ENCODE measurements at places on chromosomes 5 and 9.

- no peak for DNase-seq
Observed at GRCh38 chr5:178851951-178852350, 7.8 kb upstream of the ZNF354B start.

DNA sequence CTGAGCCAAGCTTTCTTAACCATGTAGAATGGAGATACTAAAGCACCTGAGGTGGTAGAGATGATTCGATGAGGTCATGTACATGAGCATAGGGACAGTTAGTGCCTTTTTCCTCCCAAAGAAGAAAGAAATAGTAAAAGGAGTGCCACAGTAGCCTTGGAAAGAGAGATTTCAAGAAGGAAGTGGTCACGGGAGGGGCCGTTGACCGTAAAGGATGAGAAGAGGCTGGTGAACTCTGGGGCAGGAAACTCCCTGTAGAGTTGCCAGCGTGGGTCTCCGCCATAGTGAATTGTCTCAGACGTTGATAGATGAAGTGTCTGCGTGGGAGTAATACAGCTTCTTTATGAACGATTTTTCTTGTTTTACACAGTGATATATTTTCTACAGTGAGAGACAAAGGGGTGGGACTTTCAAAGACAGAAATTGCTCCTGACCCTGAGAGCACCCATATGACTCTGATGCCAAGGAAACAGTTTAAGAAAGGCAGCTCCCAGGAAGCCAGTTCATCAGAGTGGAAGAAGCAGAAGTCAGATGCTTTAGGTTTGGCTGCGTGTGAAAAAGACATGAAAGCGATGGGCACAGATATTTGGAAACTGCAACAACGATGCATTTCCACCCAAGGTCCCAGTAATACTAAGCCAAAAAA is 41.3 kb downstream of the UGCG start:
- no peak for DNase-seq

DNA sequence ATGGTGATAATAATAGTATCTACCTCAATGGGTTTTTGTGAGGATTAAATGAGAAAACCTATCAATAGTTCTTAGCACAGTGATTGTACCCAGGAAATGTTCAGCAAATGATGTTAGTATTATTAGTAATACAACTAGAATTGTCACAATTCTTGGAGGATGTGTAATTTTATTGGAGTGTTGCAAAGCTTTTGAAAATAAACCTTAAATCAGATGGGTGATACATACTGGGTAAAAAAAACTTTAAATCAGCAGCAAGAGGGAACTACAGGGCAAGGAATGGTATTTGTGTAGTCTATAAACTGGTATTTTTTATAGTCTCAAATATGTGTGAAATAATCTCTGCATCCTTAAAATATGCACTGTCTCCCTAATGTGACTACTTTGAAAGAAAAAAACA is 371.6 kb downstream of the PIK3R1 start:
- DNase-seq, result no peak

- DNase-seq, result no peak
Observed at GRCh38 chr5:76269259-76269931, 133.7 kb upstream of the IQGAP2 start.

DNA sequence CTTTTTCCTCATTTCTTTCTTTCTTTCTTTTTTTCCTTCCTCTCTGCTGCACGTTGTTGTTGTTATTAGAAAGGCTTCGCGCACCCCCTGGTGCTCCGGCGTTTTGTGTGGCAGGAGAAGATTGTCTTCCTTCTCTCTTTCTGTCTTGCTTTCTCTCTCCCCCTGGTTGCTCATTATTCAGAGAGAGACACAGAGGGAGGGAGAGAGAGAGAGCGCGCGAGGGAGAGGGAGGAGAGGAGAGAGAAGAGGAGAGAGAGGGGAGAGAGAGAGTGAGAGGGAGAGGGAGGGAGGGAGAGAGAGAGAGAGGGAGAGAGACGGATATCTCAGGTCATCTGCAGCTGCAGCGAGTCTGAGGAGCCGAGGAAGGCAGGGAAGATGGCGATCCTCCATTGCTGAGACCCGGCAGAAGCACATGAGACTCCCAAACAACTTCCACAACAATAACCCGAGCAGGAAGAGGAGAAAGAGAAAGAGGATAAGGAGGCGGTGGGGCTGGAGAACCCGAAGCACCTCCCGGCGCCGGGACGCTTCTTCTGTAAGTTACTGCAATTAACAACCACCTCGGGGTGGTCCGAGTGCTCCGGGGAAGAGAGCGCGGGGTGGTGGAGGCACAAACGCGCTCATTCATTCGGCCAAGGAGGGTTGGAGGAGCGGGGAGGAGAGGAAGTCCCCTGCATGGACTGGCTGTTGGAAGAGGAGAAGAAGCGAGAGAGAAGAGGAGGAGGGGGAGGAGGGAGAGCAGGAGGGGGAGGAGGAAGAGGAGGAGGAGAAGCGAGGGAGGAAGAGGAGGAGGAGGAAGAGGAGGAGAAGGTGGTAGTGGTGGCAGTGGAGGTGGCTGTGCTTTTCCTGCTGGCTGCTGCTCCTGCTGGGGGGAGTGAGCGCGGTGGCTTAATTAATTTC is at the start of gene ZNF462:
Gene ZNF462 (plus strand): TSS at position 346 of the 900 bp plus-strand sequence. CDS start 60,218 bp downstream, outside the sequence.
- DNase-seq, result no peak

- DNase-seq, result no peak
Observed at GRCh38 chr5:39138892-39139291, 64.7 kb upstream of the RICTOR start.

DNA sequence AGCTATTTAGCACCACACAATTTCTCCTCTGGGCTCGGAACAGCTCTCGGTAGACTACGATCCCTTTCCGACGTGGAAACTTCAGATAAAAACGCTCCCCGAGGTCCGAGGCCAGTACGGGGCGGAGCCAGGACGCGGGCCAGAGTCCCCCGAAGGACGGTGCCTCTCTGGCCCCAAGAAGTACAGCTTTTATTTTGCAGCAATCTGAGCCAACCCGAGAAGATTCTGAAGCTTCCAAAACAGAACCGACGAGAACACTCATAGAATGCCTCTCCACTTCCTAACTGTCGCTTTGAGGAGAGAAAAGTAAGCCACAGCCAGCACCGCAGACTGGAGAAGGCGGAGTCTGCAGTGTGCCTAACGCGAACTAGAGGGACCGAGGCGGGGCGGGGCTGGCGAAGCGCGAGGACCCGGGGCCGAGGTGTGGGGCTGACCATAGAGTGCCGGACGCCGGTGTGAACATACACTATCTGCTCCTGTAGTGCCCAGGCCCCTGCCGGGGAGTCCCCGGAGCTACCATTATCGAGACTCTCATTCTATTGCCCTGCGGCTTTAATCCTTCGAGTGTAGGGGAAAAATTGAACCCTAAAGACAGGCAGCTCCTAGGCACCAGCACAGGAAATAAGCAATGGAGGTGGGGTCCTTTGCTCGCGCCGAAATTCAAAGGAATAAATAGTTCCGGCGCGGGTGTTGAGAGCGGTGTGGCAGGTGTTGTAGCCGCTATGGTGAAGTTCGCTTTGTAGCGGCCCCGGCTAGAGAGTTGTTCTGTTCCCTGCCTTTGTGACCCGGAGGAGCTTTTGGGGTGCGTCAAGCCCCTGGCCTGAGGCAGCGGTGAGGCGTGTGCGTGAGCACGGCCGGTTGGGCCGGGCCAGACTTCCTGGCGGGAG is at the start of gene SMC2:
Gene SMC2 (plus strand): TSS at position 663 of the 887 bp plus-strand sequence. CDS start 1,076 bp downstream, outside the sequence.
- peak; percentile 65 for DNase-seq

DNA sequence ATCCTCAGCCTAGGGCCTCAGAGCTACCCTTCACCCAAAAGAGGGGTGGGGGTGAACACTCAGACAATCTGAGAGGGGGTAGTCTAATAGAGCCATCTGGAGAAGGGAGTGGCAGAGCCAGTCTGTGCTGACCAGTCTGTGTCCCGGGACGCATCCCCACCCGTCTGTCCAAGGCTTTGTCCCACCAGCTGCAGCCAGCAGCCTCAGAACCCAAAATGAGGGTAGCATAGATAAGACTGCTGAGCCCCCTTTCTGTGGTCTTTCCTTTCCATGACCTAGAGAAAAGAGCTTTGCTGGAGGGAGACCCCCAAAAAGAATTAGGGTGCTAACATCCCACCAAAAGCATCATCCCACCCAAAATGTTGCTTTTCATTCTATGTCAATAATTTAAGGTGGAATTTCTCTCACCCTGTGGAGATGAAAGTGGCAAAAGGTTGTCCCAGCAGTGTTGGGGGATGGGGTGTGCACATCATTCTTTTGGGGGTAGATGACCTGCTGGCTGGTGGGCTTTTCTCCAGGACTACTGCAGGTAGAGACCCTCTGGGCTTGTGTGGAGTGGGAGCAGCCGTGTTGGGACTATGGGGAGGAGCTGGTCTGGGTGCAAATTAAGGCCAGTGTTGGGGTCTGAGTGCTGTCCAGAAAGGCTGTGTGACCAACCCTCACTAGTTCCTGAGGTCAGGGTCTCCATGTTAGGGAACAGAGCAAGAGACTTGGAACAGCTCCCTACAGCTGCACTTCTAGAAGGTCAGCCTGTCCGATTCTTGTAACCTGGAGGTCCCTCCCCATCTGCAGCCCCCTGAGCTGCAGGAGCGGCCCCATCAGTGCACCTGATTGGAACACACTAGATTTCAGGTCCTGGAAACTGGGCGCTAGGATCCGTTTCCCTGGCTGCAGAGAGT is 19.9 kb downstream of the URM1 start:
- DNase-seq, result no peak

- DNase-seq, result no peak
Observed at GRCh38 chr9:136722093-136722968, 10.0 kb downstream of the DIPK1B start.

DNA sequence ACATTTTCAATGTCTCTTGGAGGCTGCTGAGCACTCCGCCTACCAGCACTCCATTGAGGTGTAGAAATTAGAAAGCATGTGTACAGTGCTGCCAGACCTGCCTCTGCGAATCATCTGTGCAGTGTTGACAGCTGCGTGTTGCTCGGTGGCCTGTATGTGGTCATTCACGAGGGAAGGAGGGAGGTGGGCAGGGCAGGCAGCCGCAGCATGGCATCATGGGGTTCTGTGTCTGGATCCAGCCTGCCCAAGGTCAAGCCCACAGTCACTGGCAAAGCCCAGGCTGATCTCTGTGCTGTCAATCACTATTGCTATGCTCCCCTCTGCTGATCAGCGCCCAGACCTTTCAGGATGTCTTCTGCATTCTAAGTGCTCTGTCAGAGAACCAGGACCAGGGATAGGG is 8.0 kb upstream of the PDZD2 start:
- no peak for DNase-seq

DNA sequence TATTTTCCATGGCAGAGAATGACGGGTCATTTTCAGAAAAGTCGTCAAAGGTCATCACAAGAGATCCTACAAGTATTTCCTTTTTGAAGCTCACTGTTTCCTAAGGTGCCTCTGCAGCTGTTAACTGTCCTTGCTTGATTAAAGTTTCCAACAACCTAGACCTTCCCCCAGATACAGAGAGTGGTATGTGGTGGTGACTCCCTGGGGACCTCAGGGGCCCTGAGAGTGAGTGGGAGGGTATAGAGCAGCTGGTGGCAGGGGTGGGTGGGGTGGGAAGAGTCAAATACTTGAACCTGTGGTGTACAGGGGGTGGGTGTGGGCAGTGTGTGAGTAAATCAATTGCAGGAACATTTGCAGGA is 1.6 kb upstream of the CD72 start:
- DNase-seq, result no peak

DNA sequence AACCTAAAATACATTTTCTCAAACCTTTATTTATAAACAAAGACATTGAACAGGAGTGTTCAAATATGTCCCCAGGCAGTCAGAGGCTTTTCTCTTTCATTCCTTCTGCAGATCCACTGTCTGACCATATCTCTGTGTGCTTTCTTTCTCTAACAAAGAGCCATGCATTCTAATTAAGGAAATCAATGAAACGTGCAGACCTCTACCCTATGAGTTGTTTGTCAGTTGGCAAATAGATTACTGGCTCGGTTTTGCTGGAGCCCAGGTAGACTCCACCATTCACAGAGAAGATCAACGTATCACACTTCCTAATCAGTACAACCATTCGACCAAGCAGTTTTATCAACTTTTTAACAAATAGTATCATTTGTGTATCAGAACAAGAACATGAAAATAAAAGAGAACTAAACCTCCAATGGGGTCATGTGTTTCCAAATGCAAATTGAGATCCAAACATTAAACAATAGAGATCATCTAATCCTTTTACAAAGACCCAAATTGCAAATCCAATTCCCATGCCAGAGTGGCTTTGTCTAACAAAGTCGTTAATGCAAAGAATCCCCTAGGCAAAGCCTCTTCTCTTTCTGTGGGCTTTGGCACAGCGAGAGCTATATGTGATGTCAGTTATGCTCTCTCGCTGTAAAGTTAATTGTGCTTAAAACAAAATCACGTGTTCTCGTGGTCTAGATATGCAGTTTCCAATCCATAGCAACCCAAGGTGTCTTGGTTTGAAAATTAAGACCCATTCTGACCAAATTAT is 16.8 kb downstream of the KLF4 start:
- DNase-seq, result no peak

DNA sequence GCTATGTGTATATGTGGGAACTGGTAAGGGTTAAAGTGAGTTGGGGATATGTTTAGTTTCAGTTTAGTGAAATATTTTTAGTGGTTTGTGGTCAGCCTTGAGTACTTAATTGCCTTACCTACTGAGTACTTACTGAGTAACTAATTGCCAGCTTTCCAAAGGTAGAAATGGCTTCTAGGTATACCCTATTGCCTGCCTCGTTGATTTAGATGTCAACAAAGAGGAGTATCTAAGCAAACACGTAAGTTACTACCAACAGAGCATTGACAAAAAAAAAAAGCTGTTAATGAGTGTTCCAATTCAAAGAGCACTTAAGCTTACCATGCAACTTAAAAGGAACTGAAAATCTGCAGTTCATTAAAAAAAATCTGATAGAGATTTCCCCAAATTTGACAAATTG is 8.8 kb downstream of the ATP10B start:
- peak; percentile 33 for DNase-seq

DNA sequence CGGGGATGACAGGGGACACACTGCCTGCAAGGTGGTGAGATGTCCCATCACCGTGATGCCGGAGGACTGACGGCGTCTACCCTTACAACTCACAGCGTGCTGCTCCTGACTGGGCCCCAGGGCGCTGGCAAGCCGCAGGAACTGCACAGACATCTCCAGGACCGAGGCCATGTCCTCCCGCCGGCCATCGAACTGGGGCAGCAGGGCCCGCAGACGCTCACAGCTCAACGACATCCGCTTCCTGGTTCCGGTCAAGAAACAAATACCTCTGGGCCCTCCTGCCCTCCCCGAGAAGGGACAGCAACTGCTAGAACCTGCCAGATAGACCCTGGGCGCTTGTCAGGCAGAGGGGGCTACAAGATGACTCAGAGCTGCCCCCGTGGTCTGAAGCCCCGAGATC is 1.0 kb downstream of the SOHLH1 start:
- DNase-seq, result no peak

DNA sequence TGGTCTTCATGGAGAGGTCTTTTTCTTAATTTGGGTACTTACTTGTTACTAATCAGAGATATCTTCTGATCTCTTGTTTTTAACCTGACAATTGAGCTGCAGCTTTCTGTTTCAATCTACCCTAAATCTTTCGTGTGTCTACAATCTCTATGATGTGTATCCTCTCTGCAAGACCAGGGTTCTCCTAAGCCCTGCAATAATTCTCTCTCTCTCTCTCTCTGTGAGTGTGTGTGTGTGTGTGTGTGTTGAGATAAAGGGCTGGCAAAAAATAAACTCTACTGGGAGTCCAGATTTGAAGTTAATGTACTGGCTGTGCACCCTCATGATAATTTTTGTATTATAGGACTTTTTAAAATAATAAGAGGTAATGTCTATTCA is 57.8 kb upstream of the FBXL7 start:
- no peak for DNase-seq

GRCh38 chr5:174065528-174066197 is 20.2 kb downstream of the NSG2 start:
- peak; percentile 54 for DNase-seq

GRCh38 chr5:66743344-66743743 is 147.2 kb downstream of the MAST4 start:
- no peak for DNase-seq

Data from DMS79 (cell line).